ENCODE measurements at places on chromosomes 12 and 14. TPM values are rescaled to one million over a fixed set of nuclear protein-coding genes. Genes with fewer than 3 reads are reported as not detected.

ST8SIA1 gene
- total RNA-seq, result 9.1 TPM

ABCB9 gene
- 2.9 TPM for total RNA-seq

- no peaks in the 10 kb centered on the region for H3K27me3 ChIP-seq
- peaks cover 18% of the 10 kb centered on the region for H3K4me1 ChIP-seq
- no peak for DNase-seq
Observed at GRCh38 chr14:52352061-52352491, 38.0 kb downstream of the PTGER2 start.

GRCh38 chr14:90894241-90894640 is 78.0 kb upstream of the TTC7B start:
- H3K27ac ChIP-seq, result no peak overlapping the region
- no peaks in the 10 kb centered on the region for H3K27me3 ChIP-seq

DNA sequence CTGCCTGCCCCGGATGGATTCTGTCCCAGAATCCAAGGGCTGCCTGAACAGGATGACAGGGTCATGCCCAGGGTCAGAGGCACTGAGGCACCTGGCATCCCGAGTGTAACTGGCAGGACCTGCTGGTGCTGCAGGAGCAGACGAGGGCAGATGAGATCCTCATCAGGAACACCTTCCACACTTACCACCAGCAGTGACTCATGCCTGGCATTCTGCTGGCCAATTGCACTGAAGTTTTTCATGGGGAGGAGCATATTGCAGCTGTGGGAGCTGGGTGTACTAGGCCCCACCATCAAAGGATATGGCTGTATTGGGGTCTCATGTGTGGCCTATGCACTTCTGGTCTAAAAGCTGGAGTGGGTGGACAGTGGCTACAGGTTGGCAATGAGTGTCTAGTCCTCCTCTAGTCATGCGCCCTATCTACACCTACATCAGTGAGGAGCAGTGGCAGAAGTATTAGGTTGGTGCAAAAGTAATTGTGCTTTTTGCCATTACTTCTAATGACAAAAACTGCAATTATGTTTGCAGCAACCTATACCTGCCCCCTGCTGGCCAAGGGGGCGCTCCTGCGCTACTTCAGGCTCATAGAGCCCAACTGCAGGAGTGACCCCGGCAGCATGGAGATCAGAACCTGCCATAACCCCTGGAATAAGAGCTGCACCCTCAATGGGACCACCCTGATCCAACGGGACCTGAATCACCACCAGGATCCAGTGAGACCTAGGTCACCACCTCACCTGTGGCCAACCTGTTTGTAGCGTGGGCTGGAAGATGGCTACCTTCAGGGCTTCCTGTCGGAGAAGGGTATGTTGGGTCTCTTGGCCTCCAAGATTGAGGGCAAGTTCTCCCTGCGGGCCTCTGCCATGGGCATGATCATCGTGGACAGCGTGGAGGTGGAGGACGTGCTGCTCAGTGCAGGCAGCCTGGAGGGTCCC is 8.0 kb upstream of the C12orf42 start:
- no peak overlapping the region for H3K4me3 ChIP-seq
- peak; percentile 61 for DNase-seq
- H3K27ac ChIP-seq, result no peak overlapping the region
- no peaks in the 10 kb centered on the region for H3K27me3 ChIP-seq
- no peaks in the 10 kb centered on the region for H3K4me1 ChIP-seq

DNA sequence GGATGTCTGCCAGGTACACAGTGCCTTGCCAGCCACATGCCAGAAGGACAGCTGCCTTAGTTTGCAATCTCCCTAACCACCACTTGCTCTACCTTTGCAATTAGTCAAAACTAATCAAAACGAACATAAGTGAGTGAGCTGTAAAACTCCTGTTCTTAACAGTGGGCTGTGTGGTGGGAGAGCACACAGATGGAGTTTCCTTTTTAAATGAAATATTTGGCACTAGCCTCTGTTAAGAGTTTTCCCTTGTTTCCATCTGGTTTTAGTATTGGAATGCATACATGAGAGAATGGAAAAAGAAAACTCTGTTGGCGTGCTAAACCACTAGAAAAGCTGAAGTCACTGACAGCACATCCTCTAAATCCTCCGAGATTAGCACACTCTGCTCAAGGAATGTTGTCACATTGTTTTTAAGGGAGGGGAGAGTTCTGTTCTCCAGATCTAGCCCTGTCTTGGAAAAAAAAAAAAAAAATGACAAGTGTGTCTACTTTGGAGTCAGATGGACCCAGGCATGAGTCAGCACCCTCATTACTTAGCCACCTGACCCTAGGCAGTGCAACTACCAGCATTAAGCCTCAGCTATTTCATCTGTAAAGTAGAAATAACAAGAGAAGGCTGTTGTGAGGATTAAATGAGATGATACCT is 83.9 kb downstream of the STXBP6 start:
- H3K4me1 ChIP-seq, result peaks cover 22% of the 10 kb centered on the region
- no peak overlapping the region for H3K4me3 ChIP-seq
- no peaks in the 10 kb centered on the region for H3K36me3 ChIP-seq
- no peak for DNase-seq
- peak overlapping the region; percentile 79 for H3K27ac ChIP-seq
- no peaks in the 10 kb centered on the region for H3K27me3 ChIP-seq

DNA sequence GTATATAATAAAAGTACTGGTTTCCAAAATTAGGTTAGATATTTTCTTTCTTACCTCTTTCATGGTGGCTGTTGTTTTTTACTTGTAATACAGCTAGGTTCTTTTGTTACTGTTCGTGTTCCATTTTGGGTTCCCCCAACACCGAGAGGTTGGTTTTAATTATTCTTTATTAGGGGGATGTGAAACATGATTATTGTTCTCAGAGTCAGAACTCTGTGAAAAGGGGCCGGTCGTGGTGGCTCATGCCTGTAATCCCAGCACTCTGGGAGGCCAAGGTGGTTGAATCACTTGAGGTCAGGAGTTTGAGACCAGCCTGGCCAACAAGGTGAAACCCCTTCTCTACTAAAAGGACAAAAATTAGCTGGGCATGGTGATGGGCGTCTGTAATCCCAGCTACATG is 108.1 kb downstream of the BICD1 start:
- no peak overlapping the region for H3K4me3 ChIP-seq
- no peaks in the 10 kb centered on the region for H3K27me3 ChIP-seq
- H3K36me3 ChIP-seq, result peaks cover 9% of the 10 kb centered on the region
- no peaks in the 10 kb centered on the region for H3K4me1 ChIP-seq
- no peak for DNase-seq

Data from lower lobe of right lung (tissue), 2 donors.